Caki2 (cell line): ENCODE measurements at places on chromosomes 2 and 18. TPM values are rescaled to one million over a fixed set of nuclear protein-coding genes. Genes with fewer than 3 reads are reported as not detected.

Gene ALKAL2
- 2.0 TPM in 1 of 2 replicates, not detected in the other for total RNA-seq

DNA sequence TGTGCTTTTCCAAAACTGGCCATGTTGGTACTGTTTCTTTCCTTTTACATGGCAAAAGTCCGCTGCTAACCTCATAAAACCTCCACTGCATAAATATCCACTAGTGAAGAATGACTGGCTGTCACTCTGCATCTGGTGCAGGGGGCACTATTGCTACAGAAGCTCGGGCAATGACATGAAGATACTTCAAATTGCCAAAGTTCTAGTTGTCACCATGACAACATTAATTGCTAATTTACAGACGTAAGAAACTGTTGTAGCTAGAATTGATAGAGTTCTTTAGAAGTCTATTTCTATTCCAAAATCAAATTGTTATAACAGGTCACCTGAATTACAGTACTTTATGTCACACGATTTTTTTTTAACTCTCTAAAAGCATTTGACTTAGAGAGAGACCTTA, 845 bp downstream of the CFAP210 start:
- no peak for DNase-seq

- no peak for DNase-seq
These were observed 297.7 kb downstream of the PLCL1 start for GRCh38 chr2:198102120-198102519.

- DNase-seq: no peak
These were observed 6.2 kb upstream of the MATN3 start for GRCh38 chr2:20018601-20019152.

GRCh38 chr2:234873828-234874173, 78.0 kb upstream of the SH3BP4 start:
- DNase-seq: no peak

DNA sequence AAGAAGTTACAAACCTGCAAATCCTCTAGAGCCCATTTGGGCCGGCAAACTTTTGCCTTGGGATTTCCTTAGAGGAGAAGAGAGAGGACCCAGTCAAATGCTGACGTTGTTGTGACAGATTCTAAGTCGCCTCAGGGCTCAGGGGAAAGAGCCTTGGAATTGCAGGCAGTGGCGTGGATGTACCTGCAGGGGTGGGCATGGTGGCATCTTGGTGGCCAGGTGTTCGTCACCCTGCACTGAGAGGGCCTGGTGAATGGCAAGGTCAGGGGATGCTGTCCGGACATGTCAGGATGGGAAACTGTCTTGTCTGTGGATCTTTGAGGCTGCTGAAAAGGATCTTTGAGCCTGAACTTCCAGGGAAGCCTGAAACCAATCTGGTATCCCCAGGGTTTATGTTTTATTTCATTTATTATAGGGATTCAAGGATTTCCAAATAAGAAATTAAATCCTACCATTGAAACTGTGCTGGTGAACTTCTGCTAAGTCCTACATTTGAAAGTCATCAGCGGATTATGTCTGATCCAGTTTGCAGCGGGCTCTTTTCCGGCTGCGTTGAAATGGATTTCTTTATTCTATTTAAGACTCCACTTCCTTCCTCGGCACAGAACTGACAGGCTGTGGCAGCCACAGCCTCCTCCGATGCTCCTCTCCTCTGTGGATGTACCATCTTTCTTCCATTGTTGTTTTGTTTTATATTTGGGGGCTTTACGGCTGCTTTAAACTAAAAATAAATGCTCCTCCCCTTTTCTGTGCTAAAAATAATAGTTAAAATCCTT, 207.6 kb downstream of the AGAP1 start:
- DNase-seq: no peak
